ENCODE measurements at places on chromosomes 11 and 22.

- no peak for DNase-seq
Observed at GRCh38 chr11:12393691-12394090, 16.3 kb downstream of the PARVA start.

DNA sequence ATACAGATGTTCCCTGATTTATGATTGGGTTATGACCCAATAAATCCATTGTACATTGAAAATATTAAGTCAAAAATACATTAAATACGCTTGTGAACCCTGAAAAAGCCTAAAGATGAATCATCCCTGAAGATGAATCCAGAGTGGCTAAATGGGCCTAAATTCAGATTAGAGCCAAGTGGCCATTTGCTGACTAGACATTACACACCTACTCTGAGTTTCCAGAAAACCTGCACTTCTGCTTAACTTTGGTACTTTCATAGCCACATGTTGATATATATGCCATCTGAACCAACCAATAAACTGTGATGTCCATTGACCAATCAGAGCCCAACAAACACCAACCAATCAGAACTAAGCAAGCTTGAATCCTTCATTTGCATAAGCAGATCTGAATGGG, 106.9 kb downstream of the WT1 start:
- no peak for DNase-seq

DNA sequence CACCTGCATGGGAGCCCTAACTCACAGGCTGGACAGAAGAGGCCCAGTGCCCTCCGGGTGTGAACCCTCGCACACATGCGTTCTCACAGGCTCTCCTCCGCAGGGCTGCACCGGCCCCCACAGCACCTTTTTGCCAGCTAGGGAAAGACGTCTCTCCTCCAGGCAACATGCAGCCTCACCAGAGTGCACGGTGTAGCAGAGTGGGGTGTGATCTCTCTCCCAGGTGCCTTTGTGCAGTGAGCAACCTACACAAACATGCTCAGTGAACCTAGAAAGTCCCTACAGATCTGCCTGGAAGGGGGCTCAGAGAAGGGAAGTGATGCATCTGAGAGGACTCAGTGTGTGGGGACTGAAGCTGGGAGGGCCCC, 3.7 kb upstream of the CARNS1 start:
- no peak for DNase-seq

DNA sequence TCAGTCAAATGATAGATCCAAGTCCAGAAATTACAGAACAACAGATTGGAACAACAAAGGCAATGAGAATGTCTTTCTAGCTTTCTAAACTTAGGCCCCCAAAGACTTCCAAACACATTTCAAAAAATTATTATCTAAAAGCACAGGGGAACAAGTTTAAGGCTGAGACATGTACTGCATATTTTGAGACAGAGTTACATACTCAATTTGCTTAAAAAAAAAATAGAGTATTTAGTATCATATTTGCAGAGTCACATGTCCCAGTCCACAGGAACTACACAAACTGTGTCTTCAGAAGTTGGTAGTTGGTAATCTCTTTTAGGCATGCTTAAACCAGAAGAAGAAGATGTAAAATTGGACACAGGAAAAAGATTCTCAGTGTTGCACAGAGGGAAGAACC, 127.2 kb downstream of the MAML2 start:
- no peak for DNase-seq

DNA sequence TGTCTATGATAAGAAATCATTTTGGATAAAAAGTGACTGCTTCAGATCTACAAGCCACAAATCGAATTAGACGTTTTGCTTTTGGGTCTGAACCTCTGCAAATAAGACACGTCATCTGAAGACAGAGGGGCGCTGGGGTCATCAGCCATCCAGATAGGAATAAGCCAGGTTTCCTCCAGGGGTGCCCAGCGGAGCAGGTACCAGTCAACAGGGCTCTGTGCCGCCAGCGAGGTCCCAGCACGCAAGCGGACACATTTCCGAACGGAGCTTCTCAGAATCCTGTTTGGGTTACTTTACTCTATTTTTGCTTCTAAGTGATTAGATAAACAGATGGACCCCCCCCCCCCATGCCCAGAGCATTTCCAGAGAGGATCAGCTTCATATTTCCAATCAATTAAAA, 873.8 kb downstream of the BRD1 start:
- no peak for DNase-seq

- DNase-seq = no peak
Observed at GRCh38 chr22:29213493-29213892, 7.8 kb downstream of the EMID1 start.

DNA sequence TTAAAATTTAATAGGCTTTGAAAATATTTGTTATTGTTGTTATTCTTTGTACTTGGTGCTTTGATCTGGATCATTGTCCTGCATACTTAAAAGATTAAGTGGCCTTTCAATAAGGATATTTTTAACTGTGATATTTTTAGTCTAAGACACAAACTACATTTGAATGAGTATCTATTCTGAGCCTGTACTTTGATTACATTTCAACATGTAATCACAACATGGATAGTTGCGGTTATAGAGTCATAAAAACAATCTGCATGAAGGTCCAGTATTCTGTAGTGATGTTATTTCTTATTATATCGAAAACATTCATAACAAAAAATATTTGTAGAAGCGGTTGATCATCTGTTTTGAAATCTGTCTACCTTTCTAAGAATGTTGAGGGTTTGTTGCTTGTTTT, 58.6 kb downstream of the HIPK3 start:
- DNase-seq = no peak
